NCI-H2171 (cell line): ENCODE measurements at places on chromosomes 5 and 9.
A peak's percentile ranks its signal among the peaks of the same experiment; 100 is the strongest.

GRCh38 chr5:178094345-178094744, 19.0 kb upstream of the N4BP3 start:
- no peak for DNase-seq

- DNase-seq = no peak
Measured at GRCh38 chr5:161358446-161358845, 188.1 kb downstream of the GABRB2 start.

- DNase-seq = no peak
Measured at GRCh38 chr5:167049771-167050567, 1241.5 kb upstream of the WWC1 start.

DNA sequence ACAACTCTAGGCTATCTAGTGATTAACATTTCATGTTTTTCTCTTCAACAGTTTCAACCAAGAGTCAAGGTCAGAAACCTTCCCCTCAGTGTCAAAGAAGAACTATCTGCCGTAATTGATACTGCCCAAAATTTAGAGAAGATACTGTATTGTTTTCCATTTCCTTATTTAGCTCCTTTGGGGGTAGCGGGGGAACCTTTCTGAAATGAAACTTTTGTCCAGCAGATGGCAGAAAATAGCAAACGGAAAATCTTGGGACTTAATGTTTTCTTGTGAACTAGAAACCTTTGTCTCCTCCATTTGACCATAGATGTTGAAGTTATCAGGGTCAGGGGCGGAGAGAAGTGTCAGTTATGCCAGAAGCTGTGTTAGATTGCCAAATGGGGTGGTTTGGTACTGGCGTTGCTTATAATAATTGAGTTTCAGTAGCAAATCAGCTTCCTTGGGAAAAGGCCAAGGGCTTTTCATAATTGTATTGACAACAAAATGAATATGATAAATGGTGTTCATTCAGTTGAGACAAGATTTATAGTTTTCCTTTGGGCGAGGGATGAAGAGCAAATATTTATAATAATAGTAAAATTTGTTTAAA, 101.7 kb upstream of the TLX3 start:
- DNase-seq = no peak

DNA sequence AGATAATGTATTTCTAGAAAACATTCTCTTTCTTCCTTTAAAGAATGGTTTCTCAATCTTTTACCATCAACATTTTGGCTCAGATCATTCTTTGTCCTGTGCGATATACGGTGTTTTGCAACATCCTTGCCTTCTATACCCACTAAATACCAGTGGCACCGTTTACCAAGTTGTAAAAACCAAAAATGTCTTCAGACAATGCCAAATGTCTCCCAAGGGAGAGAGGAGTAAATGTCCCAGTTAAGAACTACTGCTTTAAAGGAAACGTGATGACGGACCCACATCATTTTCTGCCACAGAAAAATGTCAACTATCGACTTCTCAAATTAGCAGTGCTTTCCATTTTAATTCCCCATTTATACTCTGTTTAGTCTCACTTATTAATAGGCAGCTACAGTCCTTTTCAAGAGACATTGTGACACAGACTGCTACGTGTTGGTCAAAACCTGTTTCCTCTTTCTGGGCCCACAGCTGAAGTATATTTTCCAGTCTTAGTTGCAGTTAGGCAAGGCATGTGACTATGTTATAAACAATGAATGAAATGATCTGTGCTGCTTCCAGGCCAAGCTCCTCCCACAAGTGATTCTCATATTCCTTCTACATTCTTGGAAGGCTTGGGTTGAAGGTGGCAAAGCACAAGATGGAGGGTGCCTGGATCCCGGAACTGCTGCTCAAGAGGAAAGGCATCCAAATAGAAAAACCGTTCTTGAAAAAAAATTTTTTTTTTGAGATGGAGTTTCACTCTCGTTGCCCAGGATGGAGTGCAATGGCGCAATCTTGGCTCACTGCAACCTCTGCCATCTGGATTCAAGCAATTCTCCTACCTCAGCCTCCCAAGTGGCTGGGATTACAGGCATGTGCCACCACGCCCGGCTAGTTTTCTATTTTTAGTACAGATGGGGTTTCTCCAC, 8.8 kb downstream of the PRXL2C start:
- DNase-seq = peak; percentile 61
